ENCODE measurements at places on chromosomes 13 and 19. TPM values are rescaled to one million over a fixed set of nuclear protein-coding genes. Genes with fewer than 3 reads are reported as not detected.

Gene SSC5D
- polyA plus RNA-seq, result 19.1 TPM

Gene FCER2
- not detected for polyA plus RNA-seq

Gene ZNF547
- 1.4 TPM for polyA plus RNA-seq

Gene SIGLEC8
- polyA plus RNA-seq, result not detected

Gene CEBPA
- 0.04 TPM for polyA plus RNA-seq

Gene WASF3
- 10.5 TPM for polyA plus RNA-seq

Gene OVOL3
- not detected for polyA plus RNA-seq

Gene NOP53
- polyA plus RNA-seq, result 83.2 TPM

- peak; percentile 72 for DNase-seq
- H3K36me3 ChIP-seq, result no peaks in the 10 kb centered on the region
- no peaks in the 10 kb centered on the region for H3K27me3 ChIP-seq
- H3K27ac ChIP-seq, result no peak overlapping the region
These were observed 122.1 kb upstream of the SPATA13 start for GRCh38 chr13:24038405-24038804.

DNA sequence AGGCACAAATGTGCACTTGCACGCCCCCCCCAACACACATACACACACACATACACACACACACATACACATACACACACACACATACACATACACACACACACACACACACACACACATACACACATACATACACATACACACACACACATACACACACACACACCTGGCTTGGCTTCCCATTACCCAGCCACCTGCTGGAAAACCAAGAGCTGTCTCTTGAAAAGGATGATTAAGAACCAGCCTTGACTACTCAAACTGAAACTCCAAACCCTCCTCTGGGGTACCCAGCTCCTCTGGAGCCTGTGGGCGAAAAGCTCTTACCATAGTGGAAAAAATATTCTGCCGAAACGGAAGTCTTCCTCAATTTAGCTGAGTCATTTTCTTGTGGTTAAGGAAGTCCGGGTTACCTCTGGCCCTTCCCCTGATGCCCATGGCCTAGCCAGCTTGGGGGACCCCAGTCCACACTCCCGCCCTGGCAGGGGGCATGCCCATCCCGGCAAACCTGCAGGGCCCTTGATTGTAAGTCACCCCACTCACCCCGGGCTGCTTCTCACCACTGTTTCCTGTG, 21.9 kb downstream of the CEBPA start:
- H3K27ac ChIP-seq, result no peak overlapping the region
- no peaks in the 10 kb centered on the region for H3K4me1 ChIP-seq
- DNase-seq, result no peak
- no peaks in the 10 kb centered on the region for H3K36me3 ChIP-seq
- H3K4me3 ChIP-seq, result no peak overlapping the region

- no peaks in the 10 kb centered on the region for H3K27me3 ChIP-seq
- no peak overlapping the region for H3K4me3 ChIP-seq
- no peak overlapping the region for H3K27ac ChIP-seq
- H3K36me3 ChIP-seq, result no peaks in the 10 kb centered on the region
- no peaks in the 10 kb centered on the region for H3K4me1 ChIP-seq
These were observed 246.7 kb downstream of the RFC3 start for GRCh38 chr13:34064456-34065205.

DNA sequence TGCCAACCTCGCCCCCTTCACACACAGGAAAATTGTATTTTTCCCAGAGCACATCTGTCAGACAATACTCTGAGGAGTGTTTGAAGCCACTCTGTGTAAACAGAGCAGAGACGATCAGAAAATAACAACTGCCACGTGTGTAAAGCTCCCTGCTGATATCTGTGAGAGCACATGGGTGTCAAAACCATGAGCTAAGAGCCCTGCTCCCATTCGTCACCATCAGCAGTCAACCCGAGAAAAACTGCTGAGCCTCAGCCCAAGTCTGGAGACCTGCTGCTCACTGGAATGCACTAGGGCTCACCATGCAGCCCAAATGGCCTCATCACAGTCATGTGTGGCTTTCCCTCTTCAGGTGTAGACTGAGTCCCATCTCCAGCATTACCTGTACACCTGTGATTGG, 304.1 kb downstream of the FGF14 start:
- H3K4me1 ChIP-seq, result no peaks in the 10 kb centered on the region
- DNase-seq, result no peak
- H3K27me3 ChIP-seq, result no peaks in the 10 kb centered on the region
- no peak overlapping the region for H3K27ac ChIP-seq
- no peaks in the 10 kb centered on the region for H3K36me3 ChIP-seq
- H3K4me3 ChIP-seq, result no peak overlapping the region

- no peaks in the 10 kb centered on the region for H3K4me1 ChIP-seq
- H3K27ac ChIP-seq, result no peak overlapping the region
These were observed 20.8 kb downstream of the ZSCAN5C start for GRCh38 chr19:56222901-56223300.

GRCh38 chr19:4541114-4541805, 1.4 kb upstream of the LRG1 start:
- no peaks in the 10 kb centered on the region for H3K4me1 ChIP-seq
- DNase-seq, result no peak
- H3K27ac ChIP-seq, result no peak overlapping the region
- H3K36me3 ChIP-seq, result no peaks in the 10 kb centered on the region

GRCh38 chr19:10644260-10645007, 9.7 kb upstream of the ILF3 start:
- no peak overlapping the region for H3K27ac ChIP-seq
- peak; percentile 69 for DNase-seq
- no peaks in the 10 kb centered on the region for H3K27me3 ChIP-seq
- H3K36me3 ChIP-seq, result peaks cover 23% of the 10 kb centered on the region
- peaks cover 3% of the 10 kb centered on the region for H3K4me1 ChIP-seq

- H3K27me3 ChIP-seq, result no peaks in the 10 kb centered on the region
- peak; percentile 16 for DNase-seq
These were observed 316.2 kb upstream of the HTR2A start for GRCh38 chr13:47213047-47213446.

DNA sequence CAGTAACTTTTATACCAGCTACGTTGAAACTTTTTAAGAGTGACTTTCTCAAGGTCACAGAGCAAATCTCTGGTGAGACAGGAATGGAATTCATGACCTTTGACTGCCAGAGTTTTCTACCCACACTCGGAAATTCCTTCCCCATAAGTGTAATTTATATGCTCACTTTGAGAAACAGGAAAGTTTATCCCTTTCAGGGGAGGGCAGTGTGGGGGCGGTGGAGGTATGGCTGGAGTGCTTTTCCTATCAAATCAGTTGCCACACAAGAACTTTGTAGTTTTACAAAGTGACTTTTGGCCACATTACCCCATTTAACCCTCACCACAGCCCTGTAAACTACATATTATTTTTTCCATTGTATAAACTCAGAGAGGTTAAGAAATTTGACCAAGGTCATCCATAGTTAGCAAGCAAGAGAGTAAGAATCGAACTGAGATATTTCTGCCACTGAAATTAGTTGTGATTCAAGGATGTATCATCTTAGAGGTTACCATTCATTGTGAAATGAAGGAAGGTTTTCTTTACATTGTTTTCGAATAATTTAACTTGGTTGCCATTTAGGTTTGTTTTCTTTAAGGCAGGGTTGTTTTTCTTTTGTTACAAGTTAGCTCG, 5.9 kb downstream of the KLF12 start:
- no peaks in the 10 kb centered on the region for H3K36me3 ChIP-seq
- H3K4me1 ChIP-seq, result peaks cover 15% of the 10 kb centered on the region
- no peak overlapping the region for H3K27ac ChIP-seq
- peak; percentile 64 for DNase-seq
- H3K4me3 ChIP-seq, result no peak overlapping the region
- H3K27me3 ChIP-seq, result no peaks in the 10 kb centered on the region

GRCh38 chr19:18736415-18737336, 53.2 kb downstream of the CRTC1 start:
- H3K27ac ChIP-seq, result no peak overlapping the region
- no peak for DNase-seq
- no peaks in the 10 kb centered on the region for H3K27me3 ChIP-seq
- no peak overlapping the region for H3K4me3 ChIP-seq
- H3K36me3 ChIP-seq, result no peaks in the 10 kb centered on the region
- peaks cover 8% of the 10 kb centered on the region for H3K4me1 ChIP-seq

DNA sequence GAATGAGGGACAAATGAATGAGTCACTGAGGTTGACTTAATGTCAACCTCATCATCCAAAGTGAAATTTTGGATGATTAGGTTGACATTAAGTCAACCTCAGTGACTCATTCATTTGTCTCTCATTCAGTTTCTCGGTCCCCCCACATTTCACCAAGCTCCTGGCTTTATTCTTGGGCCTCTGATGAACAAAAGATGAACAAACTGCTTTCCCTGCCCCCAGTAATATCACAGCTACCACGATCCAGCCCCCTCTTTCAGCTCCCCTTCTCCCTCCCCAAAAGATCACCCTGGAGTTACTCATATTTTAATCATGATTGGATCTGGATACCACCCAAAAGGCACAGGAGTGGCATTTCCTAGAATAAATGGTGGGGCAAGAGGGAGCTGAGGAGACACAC, 10.8 kb downstream of the CEACAM18 start:
- H3K4me1 ChIP-seq, result no peaks in the 10 kb centered on the region
- no peak for DNase-seq
- H3K4me3 ChIP-seq, result no peak overlapping the region
- no peaks in the 10 kb centered on the region for H3K27me3 ChIP-seq
- H3K36me3 ChIP-seq, result no peaks in the 10 kb centered on the region
- H3K27ac ChIP-seq, result no peak overlapping the region

DNA sequence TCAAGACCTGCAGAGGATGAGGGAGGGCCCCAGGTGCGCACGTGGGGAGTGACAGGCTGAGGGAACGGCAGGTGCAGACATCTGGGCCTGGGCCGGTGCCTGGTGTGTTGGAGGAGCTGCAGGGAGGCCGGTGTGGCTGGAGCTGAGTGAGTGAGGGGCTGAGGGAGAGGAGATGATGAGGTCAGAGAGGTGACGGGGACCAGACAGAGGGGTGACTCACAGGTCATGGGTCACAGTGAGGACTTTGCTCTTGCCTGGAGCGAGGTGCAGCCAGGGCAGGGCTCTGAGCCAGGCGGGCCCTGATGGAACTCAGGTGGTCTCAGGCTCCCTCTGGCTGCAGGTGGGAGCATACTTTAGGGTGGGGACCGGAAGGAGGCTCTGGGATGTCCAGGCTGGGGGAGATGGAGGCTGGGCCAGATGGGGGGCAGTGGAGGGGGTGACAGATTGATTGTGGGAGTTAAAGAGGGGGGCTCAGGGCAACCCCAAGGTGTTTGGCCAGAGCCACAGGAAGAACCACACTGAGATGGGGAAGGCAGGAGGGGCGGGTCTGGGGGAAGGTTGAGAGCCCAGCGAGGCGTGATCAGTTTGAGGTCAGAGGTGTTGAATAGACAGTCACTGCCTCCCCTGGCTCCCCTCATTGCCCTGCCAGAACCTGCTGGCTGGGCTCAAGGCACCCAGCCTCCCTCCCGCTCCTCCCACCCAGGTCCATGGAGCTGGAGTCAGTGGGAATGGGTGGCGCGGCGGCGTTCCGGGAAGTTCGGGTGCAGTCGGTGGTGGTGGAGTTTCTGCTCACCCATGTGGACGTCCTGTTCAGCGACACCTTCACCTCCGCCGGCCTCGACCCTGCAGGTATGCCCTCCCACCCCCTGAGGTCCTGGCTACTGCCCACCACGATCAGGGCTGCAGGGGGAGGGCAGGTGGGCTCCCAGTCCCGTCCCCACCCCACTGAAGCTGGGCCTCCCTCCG, 8.4 kb downstream of the ARHGAP33 start:
- no peak overlapping the region for H3K27ac ChIP-seq
- no peak for DNase-seq
- no peaks in the 10 kb centered on the region for H3K27me3 ChIP-seq
- H3K4me3 ChIP-seq, result no peak overlapping the region
- no peaks in the 10 kb centered on the region for H3K4me1 ChIP-seq
- H3K36me3 ChIP-seq, result peaks cover 14% of the 10 kb centered on the region

- H3K27me3 ChIP-seq, result peaks cover 9% of the 10 kb centered on the region
- no peaks in the 10 kb centered on the region for H3K36me3 ChIP-seq
- DNase-seq, result peak; percentile 67
- no peak overlapping the region for H3K27ac ChIP-seq
- no peak overlapping the region for H3K4me3 ChIP-seq
These were observed 16.2 kb upstream of the PRODH2 start for GRCh38 chr19:35828692-35829301.
